ENCODE measurements at places on chromosomes 3 and 15. TPM values are rescaled to one million over a fixed set of nuclear protein-coding genes. Genes with fewer than 3 reads are reported as not detected.

DHX30 gene
- total RNA-seq: 79.2 TPM

SNRPA1 gene
- 24.7 TPM for total RNA-seq

TLR9 gene
- total RNA-seq: 0.04 TPM

TMC3 gene
- not detected for total RNA-seq

GXYLT2 gene
- total RNA-seq: 0.40 TPM

IP6K1 gene
- 46.7 TPM for total RNA-seq

ACKR2 gene
- not detected for total RNA-seq

KIF23 gene
- total RNA-seq: 32.8 TPM

SYNPR gene
- not detected for total RNA-seq

EPHB1 gene
- 0.78 TPM for total RNA-seq

SH2D7 gene
- total RNA-seq: not detected

TMEM115 gene
- total RNA-seq: 36.8 TPM

GOLGA6L24 gene
- total RNA-seq: not detected

ARPP21 gene
- 0.07 TPM for total RNA-seq

SOX14 gene
- total RNA-seq: not detected

CCDC54 gene
- total RNA-seq: not detected

RTP3 gene
- 0.07 TPM for total RNA-seq

CGNL1 gene
- 50.1 TPM for total RNA-seq

BRK1 gene
- 170 TPM for total RNA-seq

PRSS50 gene
- total RNA-seq: not detected

SPATA12 gene
- 0.04 TPM for total RNA-seq

COLQ gene
- total RNA-seq: 0.25 TPM

NANOGP8 gene
- total RNA-seq: not detected

MELTF gene
- total RNA-seq: 5.0 TPM

RFTN1 gene
- 30.1 TPM for total RNA-seq

SCAANT1 gene
- not detected for total RNA-seq

PTPRG gene
- total RNA-seq: 41.0 TPM

BTLA gene
- total RNA-seq: not detected

ATP2B2 gene
- not detected for total RNA-seq

MAGI1 gene
- 28.1 TPM for total RNA-seq

TP53BP1 gene
- total RNA-seq: 74.5 TPM

COL8A1 gene
- total RNA-seq: 251 TPM

FHIT gene
- 1.1 TPM for total RNA-seq

A4GNT gene
- not detected for total RNA-seq

CACNA2D3 gene
- not detected for total RNA-seq

IMPG2 gene
- 0.33 TPM for total RNA-seq

GPR171 gene
- total RNA-seq: not detected

All from pulmonary artery endothelial cell (primary cell).